ENCODE measurements at places on chromosomes 5 and 9. TPM values are rescaled to one million over a fixed set of nuclear protein-coding genes. Genes with fewer than 3 reads are reported as not detected.
A peak's percentile ranks its signal among the peaks of the same experiment; 100 is the strongest.

C5orf46 gene
- not detected for total RNA-seq

CDK7 gene
- total RNA-seq, result 31.6 TPM

AQP3 gene
- 6.9 TPM for total RNA-seq

CCNG1 gene
- total RNA-seq, result 102 TPM

FAM200C gene
- total RNA-seq, result 0.73 TPM

DNA sequence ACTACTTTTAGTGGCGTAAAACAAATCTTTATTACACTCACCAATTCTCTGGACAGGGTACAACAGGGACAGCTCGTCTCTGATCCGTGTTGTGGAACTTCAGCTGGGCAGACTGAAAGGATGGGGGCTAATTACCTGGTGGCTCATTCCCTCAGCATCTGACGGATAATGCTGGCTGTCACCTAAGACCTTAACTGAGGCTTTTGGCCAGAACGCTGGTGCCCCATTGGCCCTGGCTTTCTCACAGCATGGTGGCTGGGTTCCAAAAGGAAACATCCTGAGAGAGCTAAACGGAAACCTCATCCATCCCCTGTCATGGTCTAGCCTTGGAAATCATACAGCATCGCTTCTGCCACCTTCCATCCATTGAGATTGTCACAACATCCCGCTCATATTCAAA lies 62.9 kb downstream of the RAI14 start:
- H3K36me3 ChIP-seq, result no peaks in the 10 kb centered on the region
- no peaks in the 10 kb centered on the region for H3K4me1 ChIP-seq
- no peak for DNase-seq
- H3K27me3 ChIP-seq, result no peaks in the 10 kb centered on the region

GRCh38 chr5:56088967-56089829 lies 94.4 kb upstream of the IL6ST start:
- H3K4me1 ChIP-seq, result no peaks in the 10 kb centered on the region
- no peak overlapping the region for H3K4me3 ChIP-seq
- no peak overlapping the region for H3K27ac ChIP-seq
- H3K27me3 ChIP-seq, result no peaks in the 10 kb centered on the region
- H3K36me3 ChIP-seq, result no peaks in the 10 kb centered on the region
- DNase-seq, result no peak

GRCh38 chr9:106284296-106284695 lies 578.7 kb upstream of the ZNF462 start:
- H3K36me3 ChIP-seq, result no peaks in the 10 kb centered on the region
- no peaks in the 10 kb centered on the region for H3K4me1 ChIP-seq
- no peak for DNase-seq
- H3K27me3 ChIP-seq, result no peaks in the 10 kb centered on the region
- H3K4me3 ChIP-seq, result no peak overlapping the region

DNA sequence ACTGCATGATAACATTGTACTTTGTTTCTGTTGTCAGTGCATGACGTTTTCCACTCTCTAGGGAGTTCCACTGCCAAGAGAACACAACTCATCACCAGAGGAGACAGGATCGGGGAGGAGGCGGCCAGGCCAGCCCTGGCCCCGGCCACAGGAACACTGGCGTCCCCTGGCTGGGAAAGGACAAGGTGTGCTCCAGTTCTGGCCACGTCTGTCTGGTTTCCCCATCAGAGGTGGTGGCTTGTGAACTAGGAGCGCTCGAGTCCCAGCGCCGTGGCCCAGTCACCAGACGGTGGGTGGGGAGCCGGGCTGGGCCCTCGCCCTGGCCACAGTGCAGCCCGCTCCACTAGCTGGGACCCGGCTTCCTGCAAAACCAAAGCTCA lies 211.9 kb upstream of the IRX4 start:
- peak overlapping the region; percentile 64 for H3K27ac ChIP-seq
- no peaks in the 10 kb centered on the region for H3K27me3 ChIP-seq
- peak; percentile 37 for DNase-seq

GRCh38 chr5:53381-54174 lies 38.4 kb upstream of the PLEKHG4B start:
- peaks cover 44% of the 10 kb centered on the region for H3K27me3 ChIP-seq
- DNase-seq, result no peak
- peak overlapping the region; percentile 53 for H3K4me3 ChIP-seq
- no peak overlapping the region for H3K27ac ChIP-seq
- peaks cover 7% of the 10 kb centered on the region for H3K4me1 ChIP-seq

DNA sequence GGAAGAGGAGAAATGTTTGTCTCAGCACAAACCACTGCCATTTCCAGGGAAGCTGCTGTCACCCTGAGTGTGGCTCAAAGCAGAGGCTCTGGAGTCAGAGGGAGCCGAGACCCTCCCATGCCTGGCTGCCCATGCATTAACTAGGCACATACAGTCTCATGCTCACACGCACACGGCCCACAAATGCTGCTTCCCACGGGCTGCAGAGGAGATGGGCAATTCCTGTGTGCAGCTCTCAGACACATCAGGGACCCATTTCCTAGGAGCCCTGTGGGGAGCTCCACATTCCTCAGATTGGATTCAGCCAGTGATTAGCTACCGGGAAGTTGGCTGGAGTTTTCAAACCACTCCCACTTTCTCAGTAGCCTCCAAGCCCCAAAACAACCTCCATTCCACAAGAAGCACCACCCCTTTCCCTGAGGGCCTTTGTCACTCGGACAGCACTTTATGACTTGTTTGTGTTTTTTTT lies 9.1 kb upstream of the PTGES start:
- peaks cover 11% of the 10 kb centered on the region for H3K27me3 ChIP-seq
- no peak overlapping the region for H3K4me3 ChIP-seq
- DNase-seq, result peak; percentile 38
- peak overlapping the region; percentile 34 for H3K27ac ChIP-seq
- no peaks in the 10 kb centered on the region for H3K4me1 ChIP-seq

GRCh38 chr5:61567337-61567736 lies 235.3 kb downstream of the ZSWIM6 start:
- H3K36me3 ChIP-seq, result no peaks in the 10 kb centered on the region
- no peak overlapping the region for H3K4me3 ChIP-seq
- H3K27me3 ChIP-seq, result no peaks in the 10 kb centered on the region
- H3K27ac ChIP-seq, result no peak overlapping the region
- H3K4me1 ChIP-seq, result no peaks in the 10 kb centered on the region

DNA sequence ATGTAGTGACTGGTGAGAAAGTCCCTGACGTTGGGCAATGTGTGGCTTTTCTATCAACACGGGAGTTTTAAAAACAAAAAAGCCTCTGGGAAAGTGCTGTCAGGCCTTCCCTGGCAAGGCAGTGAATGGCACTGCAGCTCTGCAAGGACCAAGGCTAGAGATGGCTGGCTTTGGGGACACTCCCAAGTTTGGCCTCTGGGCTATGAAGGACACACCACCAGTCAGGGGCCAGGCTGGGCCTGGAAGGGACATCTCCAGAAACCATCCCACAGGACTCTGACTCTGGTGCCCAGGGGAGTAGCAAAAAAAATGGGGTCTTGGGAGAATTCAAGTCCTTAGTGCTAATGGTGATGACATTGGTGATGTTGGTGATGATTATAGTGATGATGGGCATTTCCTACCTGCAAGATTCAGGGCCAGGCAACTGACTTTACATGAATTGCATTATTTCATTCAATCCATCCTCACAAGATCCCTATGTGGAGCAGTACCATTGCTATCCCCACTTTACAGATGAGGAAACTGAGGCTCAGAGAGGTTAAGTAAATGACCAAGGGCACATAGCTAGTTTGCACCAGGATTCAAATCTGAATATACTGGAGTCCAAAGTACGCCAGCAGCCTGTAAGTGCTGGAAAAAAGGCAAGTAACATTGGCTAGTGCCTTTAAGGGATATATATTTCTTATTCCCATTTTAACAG lies 2.6 kb upstream of the PPARGC1B start:
- no peak for DNase-seq
- no peak overlapping the region for H3K4me3 ChIP-seq
- peaks cover 5% of the 10 kb centered on the region for H3K4me1 ChIP-seq
- H3K27ac ChIP-seq, result no peak overlapping the region

DNA sequence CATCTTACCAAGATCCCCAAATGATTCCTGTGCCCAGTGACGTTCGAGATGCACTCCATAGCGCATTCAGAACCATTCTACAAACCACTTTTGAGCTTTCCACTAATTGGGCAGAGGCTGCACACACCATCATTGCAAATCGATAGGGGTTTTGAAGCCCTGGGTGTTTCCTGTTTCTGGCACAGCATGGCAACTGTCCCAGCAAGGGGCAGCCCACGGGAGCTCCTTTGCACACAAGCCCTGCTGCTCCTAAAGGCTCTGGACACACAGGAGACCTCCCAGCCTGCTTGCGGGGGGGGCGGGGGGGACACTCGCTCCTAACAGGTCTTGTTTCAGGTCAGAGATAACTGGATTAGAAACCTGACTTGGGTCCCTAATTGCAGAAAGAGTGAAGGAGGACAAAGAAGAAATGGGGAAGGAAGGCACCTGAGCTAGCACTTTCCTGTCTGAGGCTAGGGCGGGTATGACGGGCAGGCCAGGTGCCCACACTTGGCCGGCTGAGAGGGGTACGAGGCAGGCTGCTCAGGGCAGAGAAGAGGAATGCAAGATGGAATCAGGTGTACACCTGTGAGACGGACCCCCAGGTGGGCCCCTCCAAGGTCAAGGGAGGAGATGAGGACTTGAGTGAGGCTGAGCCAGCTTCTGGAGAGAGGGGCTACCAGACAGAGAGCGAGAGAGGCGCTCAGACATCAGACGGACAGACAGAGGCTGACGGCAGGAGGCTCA lies 820 bp downstream of the FBP1 start:
- peaks cover 24% of the 10 kb centered on the region for H3K27me3 ChIP-seq
- no peaks in the 10 kb centered on the region for H3K36me3 ChIP-seq
- DNase-seq, result no peak
- H3K4me1 ChIP-seq, result no peaks in the 10 kb centered on the region
- H3K4me3 ChIP-seq, result peak overlapping the region; percentile 53

DNA sequence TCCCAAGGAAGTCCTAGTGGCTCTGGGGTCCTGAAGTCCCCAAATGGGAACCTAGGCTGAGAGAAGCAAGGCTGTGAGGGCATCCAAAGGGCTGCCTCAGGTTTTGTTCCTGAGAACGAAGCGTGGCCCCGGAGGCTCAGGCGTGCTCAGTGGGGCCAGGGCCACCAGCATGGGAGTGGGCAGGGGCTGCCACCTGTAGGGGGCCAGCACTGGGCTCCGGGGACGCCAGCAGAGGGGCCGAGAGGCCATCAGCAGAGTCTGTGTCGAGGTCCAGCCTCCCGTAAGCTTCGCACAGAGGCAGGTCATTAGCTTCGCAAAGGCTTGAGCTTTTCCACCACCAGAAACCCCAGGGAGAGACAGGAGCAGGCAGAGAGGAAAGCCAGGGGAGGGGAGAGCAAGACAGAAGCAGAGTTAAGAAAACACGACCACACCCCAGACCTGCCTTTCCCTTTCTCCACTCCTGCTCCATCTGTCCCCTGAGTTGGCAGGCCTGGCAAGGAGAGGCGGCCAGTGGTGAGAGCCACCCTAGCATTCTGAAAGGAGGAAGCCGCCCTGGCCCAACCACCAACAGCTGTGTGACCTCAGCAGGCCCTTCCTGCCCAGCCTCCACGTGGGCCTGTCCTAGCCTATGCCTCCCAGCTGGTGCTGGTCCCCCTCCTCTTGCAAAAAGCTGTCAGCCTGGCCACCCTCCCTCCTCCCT lies 5.5 kb upstream of the SURF6 start:
- H3K27me3 ChIP-seq, result no peaks in the 10 kb centered on the region
- peak; percentile 33 for DNase-seq
- H3K4me1 ChIP-seq, result peaks cover 11% of the 10 kb centered on the region
- peaks cover 57% of the 10 kb centered on the region for H3K36me3 ChIP-seq

GRCh38 chr9:137676998-137677397 lies 58.2 kb downstream of the EHMT1 start:
- H3K4me1 ChIP-seq, result peaks cover 32% of the 10 kb centered on the region
- no peak overlapping the region for H3K4me3 ChIP-seq
- no peak for DNase-seq
- no peak overlapping the region for H3K27ac ChIP-seq

GRCh38 chr5:158123595-158123994 lies 264.6 kb upstream of the CLINT1 start:
- H3K4me3 ChIP-seq, result no peak overlapping the region
- no peak overlapping the region for H3K27ac ChIP-seq
- H3K36me3 ChIP-seq, result no peaks in the 10 kb centered on the region
- no peaks in the 10 kb centered on the region for H3K4me1 ChIP-seq

DNA sequence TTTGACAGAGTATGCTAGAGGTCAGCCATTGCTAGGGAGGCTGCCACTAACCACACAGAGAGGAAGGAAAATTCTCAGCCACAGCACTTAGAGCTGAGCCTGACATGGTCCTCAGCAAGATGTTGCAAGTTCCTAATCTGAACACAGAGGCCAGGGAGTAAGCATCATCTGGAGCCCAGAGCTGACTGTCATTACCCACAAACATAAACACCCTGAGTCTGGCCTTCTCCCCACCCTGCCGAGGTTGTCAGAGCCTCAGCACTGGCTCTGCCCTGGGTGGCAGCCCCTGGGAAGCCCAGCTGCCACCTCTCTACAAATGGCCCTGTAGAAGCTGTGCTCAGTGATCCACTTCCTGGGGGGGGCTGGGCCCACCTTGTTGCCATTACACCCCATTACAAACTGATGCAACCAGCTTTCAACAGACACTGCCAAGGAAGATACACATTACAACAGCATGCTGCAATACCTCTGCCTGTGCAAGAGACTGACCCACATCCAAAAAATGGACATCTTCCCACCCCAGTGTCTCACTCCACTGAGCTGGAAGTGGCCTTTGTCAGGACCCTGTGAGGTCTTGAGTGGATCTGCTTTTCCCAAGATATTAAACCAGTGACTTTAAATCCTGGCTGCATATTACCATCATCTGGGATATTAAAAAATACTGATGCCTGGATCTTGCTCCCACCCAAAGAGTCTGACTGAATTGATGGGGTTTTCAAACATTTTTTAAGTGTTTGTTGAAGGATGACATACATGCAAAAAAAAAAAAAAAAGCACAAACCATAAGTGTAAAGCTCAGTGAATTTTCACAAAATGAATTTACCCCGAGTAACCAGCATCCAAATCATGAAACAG lies 33.0 kb downstream of the IRF1 start:
- no peak overlapping the region for H3K4me3 ChIP-seq
- H3K27ac ChIP-seq, result peak overlapping the region; percentile 78
- no peaks in the 10 kb centered on the region for H3K27me3 ChIP-seq
- H3K36me3 ChIP-seq, result no peaks in the 10 kb centered on the region
- H3K4me1 ChIP-seq, result peaks cover 50% of the 10 kb centered on the region

DNA sequence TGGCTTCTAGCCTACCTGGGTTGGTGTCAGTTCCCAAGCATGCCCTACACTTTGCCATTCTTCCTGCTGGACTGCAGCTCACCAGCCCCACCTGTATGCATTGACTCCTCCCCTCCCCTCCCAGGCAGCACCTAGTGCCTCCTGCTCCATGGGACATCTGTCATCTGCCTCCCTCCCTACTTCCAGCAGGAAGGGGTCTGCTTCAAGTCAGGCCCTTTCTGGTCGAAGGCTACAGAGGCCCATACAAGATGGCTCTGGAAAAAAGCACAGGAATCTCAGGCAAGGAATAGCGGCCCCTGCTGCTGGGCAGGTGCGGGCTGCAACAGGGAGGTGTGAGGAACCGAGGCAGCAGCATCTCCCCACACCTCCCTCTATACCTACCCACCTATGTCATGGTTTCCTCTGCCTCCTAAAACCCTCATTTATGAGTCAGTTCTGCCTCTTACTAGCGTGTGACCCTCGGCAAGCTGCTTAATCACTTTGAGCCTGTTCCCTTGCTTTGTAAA lies 19.7 kb downstream of the WWC1 start:
- no peaks in the 10 kb centered on the region for H3K27me3 ChIP-seq
- no peak for DNase-seq
- H3K4me1 ChIP-seq, result no peaks in the 10 kb centered on the region
- H3K4me3 ChIP-seq, result no peak overlapping the region
- no peaks in the 10 kb centered on the region for H3K36me3 ChIP-seq

- H3K4me1 ChIP-seq, result no peaks in the 10 kb centered on the region
- no peak for DNase-seq
- H3K4me3 ChIP-seq, result no peak overlapping the region
These were observed 126.4 kb upstream of the COL5A1 start for GRCh38 chr9:134515026-134515821.
